ENCODE measurements at places on chromosomes 1 and 21. TPM values are rescaled to one million over a fixed set of nuclear protein-coding genes. Genes with fewer than 3 reads are reported as not detected.

DNA sequence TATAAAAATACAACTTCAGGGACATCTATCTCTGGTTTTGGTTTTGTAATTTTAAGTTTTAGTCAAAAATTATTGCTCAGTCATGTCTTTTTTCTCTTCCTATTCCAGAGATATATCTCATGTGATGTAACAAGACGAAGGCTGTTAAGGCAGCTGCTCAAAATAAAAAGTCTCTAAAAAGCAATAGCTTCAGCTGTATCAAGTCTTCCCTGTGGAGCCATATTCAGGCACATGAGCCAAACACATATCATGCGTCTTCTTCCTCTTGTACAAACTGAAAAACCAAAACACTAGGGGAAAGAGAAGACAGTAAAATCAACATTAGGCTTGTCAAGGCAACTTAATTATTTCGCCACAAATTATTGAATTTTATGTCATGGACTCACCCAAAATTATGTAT is 240.7 kb downstream of the NRIP1 start:
- no peak for DNase-seq

DNA sequence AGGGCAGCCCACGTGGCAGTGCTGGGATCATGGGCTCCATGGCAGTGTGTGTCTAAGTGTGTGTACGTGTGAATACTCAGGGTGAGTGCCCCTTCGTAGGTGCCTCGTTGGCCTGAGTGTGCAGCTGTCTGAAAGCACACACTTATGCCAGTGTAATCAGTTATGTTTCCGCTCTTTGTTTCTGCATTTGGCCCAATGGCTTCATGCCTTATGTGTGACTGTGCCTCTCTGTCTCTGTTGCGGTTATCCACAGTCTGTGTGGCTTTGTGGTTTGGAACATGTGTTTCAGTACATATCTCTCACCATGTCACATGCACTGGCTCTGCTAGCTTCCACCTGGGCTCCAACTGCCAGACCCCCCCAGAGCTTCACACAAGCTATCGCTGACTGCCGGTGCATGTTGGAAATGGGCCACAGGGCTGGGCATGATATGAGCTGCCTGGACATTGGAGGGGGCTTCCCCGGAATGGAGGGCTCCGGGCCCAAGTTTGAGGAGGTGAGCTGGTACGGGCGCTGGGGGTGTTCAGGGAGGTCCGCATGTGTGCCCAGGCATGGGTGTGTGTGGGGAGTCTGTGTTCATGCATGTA is 70.3 kb upstream of the TINAGL1 start:
- no peak for DNase-seq

The NCAM2 gene
- total RNA-seq: not detected

GRCh38 chr1:232655028-232655745 is 25.3 kb upstream of the SIPA1L2 start:
- DNase-seq: no peak

GRCh38 chr1:224689374-224689773 is 73.3 kb downstream of the CNIH3 start:
- no peak for DNase-seq

DNA sequence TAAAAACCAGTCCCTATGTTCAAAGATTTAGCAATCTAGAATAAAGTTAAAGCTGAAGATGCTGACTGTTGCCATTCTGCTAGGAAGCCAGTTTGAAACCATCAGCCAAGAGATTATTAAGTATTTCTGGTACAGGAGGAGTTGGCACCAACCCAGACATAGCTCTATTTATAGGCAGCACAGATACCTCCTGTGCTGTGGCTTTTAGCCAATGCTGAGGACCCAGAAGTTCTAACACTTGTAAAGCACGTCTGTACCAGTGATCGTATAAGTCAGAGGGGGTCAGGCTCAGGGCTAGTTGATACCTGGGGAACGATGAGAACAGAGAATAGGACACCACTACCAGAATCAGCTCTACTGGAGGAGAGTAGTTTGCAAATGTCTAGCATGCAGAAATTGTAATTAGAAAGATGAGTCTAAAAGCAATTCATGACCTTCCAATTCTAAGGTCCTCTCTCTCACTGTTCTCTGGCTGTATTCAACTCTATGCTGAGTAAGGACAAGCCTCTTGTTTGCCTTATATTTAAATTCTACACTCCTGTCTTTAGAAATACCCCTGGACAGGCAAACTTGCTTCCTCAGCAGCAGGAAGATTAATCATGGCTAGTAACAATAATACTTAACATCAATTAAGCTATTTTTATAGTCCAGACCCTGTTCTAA is 96.8 kb upstream of the PALMD start:
- DNase-seq: no peak

GRCh38 chr1:27163093-27163492 is 8.2 kb upstream of the SLC9A1 start:
- DNase-seq: no peak

- no peak for DNase-seq
Observed at GRCh38 chr1:234884701-234885100, 243.9 kb downstream of the TOMM20 start.

The LORICRIN gene
- total RNA-seq: not detected

- no peak for DNase-seq
Observed at GRCh38 chr1:9062846-9063245, 6.6 kb downstream of the SLC2A5 start.

DNA sequence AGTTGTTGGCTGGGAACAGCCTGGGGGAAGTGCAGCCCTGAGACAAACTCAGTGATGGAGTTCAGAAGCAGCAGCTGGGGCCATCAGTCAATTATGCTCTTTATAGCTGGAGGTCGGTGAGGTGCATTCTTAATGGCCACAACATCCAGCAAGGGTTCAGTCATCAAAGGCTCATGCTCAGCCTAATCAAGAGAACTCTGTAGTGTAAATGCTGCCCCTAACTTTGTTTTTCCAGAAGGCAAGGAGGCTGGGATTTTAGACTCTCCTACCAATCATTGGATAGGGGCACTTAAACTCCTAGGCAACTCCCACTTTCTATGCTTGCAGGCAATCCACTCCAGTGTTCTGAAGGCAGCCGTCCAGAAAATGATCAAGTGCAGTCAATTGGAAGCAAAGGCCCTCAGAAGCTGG is 15.0 kb upstream of the RGS4 start:
- no peak for DNase-seq

DNA sequence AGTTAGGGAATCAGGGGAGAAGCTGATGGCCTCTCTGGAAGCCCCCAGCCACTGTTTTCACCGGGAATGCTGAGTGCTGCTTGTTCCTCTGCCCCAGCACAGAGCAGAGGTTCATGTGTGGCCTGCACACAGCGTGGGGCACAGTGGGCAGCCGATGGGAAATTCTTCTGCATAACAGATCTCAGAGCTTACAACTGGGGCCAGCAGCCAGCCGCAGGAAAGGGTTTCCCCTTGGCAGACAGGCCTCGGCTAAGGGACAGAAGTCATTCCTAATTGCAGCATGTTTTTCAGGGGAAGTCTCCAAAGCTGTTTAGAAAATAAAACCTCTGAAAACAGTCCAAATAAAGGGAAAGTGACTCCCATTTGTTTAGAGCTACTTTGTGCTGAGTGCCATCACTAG is 22.6 kb downstream of the HMGB4 start:
- no peak for DNase-seq

The RAVER2 gene
- total RNA-seq: 1.6 TPM

DNA sequence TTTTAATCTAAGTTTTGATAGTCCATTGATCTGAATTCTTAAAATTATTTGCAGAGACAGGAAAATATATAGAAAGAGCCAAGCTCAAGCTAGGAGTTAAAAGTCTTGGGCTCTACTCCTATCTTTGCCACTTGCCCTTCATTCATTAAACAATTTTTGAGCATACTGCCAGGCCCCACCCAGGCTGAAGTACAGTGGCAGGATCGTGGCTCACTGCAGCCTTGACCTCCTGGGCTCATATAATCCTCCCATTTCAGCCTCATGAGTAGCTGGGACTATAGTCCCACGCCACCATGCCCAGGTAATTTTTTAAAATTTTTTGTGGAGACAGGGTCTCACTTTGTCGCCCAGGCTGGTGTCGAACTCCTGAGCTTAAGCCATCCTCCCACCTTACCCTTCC is 8.2 kb downstream of the TRMT13 start:
- DNase-seq: no peak

The AKR7A3 gene
- total RNA-seq: 1.1 TPM

The KLF17 gene
- not detected for total RNA-seq

The TSPAN1 gene
- total RNA-seq: not detected

DNA sequence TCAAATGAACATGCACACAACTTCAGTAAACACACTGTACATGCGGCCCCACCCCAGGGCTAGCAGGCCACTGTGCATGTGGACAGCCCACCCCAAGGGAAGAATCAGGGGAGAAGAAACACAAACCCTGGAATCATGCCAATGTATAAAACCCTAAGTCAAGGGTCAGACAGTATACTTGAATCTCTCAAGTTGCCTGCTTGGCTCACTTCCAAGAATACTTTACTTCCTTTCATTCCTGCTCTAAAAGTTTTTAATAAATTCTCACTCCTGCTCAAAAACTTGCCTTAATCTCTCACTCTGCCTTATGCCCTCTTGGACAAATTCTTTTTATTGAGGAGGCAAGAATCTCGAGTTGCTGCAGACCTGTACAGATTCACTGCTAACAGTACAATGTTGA is 231.2 kb upstream of the CACYBP start:
- no peak for DNase-seq

- no peak for DNase-seq
Observed at GRCh38 chr1:39301606-39302005, 97.1 kb downstream of the MACF1 start.

The KIF21B gene
- 87.7 TPM for total RNA-seq

DNA sequence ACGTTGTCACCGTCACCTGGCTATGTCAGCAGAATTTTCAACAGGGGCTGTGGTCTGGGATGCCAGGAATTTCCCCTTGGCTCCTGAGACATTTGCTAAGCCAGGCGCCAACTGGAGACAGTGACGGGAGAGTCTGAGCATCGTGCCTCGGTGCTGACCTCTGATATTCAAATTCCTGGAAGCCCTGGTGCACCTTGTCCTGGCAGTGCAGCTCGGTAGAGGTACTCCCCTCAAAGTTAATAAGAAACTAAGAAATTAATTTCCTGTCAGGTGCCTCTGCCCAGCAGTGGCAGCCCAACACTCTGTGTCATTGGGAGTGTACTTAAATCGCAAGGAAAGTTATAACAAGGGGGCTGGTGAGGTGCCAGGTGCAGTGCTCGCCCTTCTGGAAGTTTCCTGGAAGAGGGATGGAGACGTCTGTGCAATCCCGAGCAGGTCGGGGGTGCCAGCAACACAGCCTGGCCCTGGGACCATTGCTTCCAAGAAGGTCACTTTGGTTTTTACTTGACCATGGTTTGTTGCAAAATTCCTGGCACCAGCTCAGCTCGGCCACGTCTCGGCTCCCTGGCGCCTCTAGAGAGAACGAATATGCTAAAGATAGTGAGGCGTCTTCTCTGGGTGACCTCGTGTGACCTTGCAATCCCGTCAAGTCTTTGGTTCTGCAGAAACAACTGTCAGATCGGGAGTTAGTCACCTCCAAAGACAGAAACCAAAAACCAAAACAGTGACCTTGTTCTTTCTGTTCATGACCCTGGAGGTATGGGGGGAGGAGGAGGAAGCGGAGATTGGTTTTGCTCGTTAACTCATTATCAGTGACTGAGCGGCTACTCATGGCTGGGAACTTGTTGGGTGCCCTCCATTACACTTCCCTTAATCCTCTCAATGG is 149.5 kb upstream of the VAMP3 start:
- no peak for DNase-seq

- no peak for DNase-seq
Observed at GRCh38 chr1:212781225-212781624, 10.4 kb downstream of the NSL1 start.

DNA sequence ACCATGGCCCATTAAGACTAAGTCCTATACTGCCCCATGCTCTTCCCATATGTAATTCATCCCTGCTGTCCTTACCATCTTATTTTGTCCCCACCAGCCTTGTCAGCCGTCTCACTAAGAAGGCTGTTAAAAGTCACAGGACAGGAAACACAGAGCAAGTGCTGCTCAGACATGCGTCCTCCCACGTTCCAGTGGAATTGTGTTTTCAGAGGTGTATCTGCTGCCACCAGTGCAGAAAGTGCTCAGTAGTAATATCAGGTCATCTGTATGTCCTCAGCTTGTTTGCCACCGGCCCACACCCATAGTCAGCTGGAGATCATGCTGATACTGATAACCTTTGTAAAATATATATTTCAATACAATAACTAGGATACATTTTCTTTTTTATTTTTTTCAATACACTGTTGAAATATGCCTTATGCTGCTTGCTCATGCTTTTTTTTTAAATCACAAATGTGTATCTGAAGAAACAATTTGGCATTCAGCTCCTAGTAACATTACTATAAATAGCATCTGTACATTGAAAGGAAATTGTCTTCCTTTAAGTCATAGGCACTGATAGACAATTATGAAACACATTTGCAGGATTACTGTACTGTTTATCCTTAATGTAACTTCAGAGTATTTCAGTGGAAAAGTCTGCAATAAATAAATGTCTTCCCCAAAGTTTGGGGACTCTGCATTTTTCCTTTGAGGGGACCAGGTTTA is 156.9 kb downstream of the EDEM3 start:
- no peak for DNase-seq

The ETV3L gene
- total RNA-seq: 0.15 TPM

The ITLN2 gene
- not detected for total RNA-seq

- DNase-seq: no peak
Observed at GRCh38 chr21:25660233-25660632, 21.2 kb downstream of the JAM2 start.

DNA sequence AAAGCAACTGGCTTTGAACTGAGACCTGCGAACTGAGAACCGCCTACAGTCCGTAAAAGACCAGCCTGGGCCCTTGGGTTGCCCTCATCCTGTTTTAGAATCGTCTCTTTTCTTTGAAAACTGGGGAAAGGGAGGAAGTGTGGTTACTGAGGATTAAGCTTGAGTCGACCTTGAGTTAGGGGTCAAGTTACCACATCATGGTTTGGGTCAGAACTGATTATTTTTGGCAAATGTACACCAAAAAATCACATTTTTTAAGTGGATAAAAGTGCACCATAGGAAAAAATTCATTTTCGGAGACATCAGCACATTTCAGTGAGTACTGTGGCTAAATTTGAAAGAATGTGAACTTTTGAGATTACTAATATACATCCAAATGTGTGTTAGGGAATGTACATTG is 76.9 kb upstream of the KAZN start:
- no peak for DNase-seq

The GRIK3 gene
- total RNA-seq: not detected

GRCh38 chr1:245575710-245576109 is 420.9 kb downstream of the KIF26B start:
- no peak for DNase-seq

GRCh38 chr1:153649137-153649862 is 9.2 kb upstream of the SNAPIN start:
- no peak for DNase-seq

- no peak for DNase-seq
Observed at GRCh38 chr1:115648717-115649691, 7.2 kb downstream of the VANGL1 start.

GRCh38 chr1:172145231-172145651 is 275.2 kb upstream of the C1orf105 start:
- DNase-seq: no peak

The CELA2A gene
- total RNA-seq: not detected

The HHAT gene
- total RNA-seq: 9.2 TPM

The IL12RB2 gene
- 2.1 TPM for total RNA-seq

DNA sequence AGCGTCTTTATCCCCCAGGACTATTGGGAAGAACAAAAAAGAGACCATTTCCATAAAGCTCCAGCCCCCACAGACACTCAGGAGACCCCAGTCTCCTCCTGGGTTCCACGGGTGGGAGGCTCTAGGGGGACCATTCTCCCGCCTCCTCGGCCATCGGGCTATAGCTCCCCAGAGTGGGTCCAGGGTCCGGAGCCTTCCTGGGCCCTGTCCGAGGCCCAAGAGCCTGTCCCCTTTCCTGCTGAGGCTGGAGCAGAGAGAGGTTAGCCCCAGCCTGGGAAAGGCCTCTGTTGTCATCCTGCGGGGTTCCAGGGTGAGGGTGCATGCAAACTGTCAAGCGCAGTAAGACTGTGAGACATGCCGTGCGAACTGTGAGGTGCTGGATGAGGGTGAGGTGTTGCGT is 166.3 kb downstream of the CAMTA1 start:
- no peak for DNase-seq
